ENCODE measurements at places on chromosomes 2 and 18. TPM values are rescaled to one million over a fixed set of nuclear protein-coding genes. Genes with fewer than 3 reads are reported as not detected.

Gene CAPN14
- 0.20 TPM for total RNA-seq

Gene BOD1L2
- total RNA-seq: not detected

Gene GEN1
- total RNA-seq: 11.7 TPM

Gene SERPINB11
- not detected for total RNA-seq

Gene UNC80
- total RNA-seq: not detected

Gene TBR1
- total RNA-seq: under 0.01 TPM

Gene TNFAIP6
- total RNA-seq: 9.4 TPM

Gene DPYSL5
- not detected for total RNA-seq

- DNase-seq: no peak
Observed at GRCh38 chr2:146984014-146984413, 860.8 kb upstream of the ACVR2A start.

- no peak for DNase-seq
Observed at GRCh38 chr2:8049851-8050571, 631.8 kb upstream of the ID2 start.

- DNase-seq: no peak
Observed at GRCh38 chr2:19319064-19319463, 39.4 kb downstream of the OSR1 start.

- no peak for DNase-seq
Observed at GRCh38 chr2:203201426-203201825, 37.4 kb upstream of the CYP20A1 start.

- no peak for DNase-seq
Observed at GRCh38 chr2:124395961-124396360, 370.9 kb downstream of the CNTNAP5 start.

DNA sequence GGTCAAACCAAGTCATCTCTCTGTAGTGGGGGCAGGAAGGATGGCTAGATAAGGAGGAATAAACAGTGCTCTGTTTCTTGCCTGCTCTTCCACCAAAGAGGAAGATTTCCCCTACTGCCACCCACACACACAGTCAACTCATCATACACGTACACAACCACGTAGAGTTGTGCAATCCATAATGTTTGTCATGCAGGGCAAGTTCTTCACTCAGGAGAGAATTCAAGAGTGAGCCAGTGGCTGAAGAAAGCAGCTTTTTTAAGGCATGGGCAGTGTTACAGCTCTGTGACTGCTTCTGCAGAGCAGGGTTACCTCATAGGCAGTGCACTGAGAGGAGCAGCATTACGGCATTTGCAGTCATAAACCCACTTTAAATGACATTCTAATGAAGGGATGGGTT is 283.0 kb downstream of the RND3 start:
- DNase-seq: peak; percentile 87

- DNase-seq: peak; percentile 19
Observed at GRCh38 chr2:3242747-3243369, 134.8 kb downstream of the EIPR1 start.

DNA sequence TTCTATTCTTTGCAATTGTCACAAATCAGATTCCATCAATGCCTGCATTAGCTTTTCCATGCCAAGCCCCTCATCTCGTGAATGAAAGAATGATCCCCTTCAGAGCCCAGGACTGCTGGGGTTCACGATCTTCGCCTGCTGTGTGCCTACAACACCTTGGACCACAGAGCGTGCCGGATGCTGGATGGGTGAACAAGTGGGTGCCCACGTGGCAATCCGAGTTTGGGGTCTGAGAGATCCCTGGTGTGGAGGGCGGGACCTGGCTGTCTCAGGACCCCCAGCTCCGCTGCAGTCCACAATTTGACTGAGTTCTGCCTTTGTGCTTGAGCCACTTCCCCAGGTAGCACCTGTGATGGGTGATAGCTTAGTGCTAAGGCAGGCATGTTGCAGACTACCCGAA is 317.0 kb downstream of the GALR1 start:
- DNase-seq: no peak

- DNase-seq: no peak
Observed at GRCh38 chr18:76402026-76402990, 92.7 kb downstream of the ZNF516 start.

DNA sequence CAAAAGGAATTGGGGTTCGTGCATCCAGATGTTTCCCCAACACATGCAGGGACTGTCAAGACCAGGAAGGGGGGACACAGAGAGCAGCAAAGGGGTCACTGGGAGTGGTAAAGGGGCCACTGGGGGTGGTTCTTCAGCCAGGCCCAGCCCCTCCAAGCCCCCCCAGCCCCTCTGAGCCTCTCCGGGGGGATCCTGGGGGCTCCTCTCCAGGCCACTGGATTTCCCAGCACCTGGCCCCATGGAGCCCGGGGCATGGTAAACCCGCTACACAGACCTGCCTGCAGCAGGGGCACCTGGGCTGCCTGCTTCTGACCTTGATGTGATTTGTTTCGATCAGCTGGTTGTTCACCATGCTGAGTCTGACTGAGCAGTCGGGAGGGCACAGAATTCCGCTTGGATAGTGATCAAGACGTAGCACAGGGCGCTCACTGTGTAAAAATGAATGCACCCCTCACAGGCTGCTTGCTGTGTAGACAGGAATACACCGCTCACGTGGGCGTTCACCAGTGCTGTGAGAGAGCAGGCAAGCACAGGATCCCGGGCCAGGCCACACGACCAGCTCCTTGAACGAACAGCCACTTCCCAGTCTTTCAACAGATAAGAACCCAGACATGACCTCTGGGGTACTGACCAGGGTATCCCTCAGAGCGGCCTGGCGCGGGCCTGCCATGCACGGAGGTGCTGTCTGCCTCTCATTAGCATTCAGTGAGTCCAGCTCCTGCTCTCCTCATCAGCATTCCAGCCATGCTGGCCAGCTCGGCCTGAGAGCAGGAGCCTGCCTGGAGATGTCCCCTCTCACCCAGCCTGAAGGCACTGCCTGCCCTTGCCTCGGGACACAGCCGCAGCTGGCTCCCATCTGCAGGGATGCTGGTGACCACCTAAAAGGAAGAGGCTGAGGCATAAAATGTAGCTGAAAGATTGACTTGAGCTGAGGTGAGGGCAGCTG is 73.3 kb upstream of the OTOS start:
- DNase-seq: no peak

DNA sequence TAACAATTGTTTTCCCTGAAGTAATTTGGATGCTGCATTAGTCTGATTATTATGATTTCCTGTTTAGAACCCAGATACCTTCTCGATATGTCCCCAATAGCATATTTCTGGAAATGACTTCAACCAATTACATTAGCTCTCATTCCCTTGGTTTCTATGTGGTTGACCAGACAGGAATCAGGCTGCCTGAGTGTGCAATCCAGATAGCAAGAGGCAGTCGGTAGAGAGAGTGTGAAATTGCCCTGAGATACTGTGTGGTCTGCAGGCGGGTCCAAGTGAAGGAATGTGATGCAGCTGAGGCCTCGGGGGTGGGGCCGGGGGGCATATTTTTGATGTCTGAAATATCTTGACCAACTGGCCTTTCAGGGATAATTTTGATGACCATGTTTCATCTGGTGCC is 143.9 kb upstream of the ITGA6 start:
- no peak for DNase-seq

- DNase-seq: peak; percentile 46
Observed at GRCh38 chr2:226423498-226423960, 376.1 kb downstream of the IRS1 start.

DNA sequence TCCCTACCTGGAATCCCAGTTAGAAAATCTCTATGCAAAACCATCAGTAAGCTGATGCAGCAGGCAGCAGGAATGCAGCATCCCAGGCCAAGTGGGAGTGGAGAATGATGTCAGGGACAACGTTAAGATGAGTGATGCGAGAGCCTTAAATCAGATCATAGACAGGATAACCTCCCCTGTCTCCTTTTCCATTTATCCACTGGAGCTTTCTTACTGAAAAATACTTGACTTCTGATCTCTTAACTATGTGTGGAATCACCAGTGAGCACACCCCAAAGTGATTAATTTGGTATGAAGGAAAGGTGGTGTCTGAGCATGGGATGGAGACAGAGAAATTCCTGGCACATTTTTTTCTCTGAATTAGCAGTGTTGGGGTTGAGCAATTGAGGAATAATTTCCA is 98.0 kb downstream of the RND3 start:
- DNase-seq: peak; percentile 7

DNA sequence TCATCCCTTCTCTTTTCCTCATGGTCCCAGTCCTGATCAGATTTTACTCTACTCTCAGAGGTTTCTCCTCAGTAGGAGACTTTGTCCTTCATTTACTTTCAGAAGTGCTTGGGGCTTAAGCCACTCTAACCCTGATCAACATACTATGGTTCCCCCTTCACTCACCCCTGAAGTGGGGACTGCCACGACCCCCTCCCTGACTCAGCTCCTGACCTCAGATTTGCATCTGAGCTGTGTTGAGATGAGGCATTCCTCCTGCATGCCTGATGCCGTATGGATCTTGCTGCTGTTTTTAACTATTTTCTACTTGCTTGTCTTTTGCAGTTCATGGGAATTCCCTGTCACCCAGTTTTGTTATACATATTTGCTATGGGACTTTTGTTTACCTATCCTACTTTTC is 306.7 kb upstream of the CHST9 start:
- DNase-seq: no peak

DNA sequence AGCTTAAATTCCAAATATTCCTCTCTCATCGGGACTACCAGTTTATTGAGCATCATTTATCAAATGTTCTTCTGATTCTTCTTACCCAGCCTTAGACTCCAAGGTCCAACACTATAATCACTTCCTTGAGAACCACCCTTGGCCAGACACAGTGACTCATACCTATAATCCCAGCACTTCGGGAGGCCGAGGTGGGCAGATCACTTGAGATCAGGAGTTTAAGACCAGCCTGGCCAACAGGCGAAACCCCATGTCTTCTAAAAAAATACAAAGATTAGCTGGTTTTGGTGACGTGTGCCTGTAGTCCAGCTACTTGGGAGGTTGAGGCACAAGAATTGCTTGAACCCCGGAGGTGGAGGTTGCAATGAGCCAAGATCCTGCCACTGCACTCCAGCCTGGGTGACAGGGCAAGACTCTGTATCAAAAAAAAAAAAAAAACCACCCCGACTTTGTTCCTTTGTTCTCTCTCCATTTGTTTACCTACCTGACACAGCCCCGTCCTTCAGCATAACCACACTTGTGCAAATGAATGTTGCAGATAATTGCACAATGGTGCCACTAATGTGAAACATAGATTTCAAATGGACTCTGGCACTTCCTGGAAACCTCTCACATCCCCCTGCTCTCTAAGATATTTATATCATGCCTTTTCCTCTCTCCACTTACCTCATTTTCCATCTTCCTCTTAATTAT is 38.9 kb upstream of the LPIN2 start:
- peak; percentile 77 for DNase-seq

DNA sequence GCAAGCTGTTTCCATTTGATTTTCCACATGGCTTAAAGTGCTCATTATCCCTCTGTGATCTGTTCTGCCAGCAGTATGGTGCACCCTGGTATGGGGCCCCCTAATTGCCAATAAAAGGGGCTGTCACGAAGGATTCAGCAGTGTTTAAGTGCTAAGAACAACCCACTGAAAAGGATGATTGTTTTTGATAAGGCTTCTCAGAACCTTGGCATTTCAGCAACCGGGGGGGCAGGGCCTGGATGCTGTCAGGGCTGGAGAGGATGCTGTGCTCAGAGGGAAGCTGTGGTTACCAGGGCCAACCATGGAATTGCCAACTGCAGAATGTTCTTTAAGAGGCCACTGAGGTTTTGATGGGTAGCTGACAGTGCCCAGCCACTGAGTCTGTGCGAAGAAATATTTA is 117.8 kb downstream of the CTIF start:
- DNase-seq: no peak

GRCh38 chr2:37287966-37288365 is 36.7 kb downstream of the PRKD3 start:
- DNase-seq: peak; percentile 35

- DNase-seq: no peak
Observed at GRCh38 chr2:1634681-1635341, 109.5 kb downstream of the PXDN start.

GRCh38 chr2:66428986-66429612 is 5.8 kb upstream of the MEIS1 start:
- DNase-seq: peak; percentile 61

GRCh38 chr18:32888306-32888705 is 115.5 kb upstream of the KLHL14 start:
- DNase-seq: no peak

- DNase-seq: no peak
Observed at GRCh38 chr2:162433491-162433890, 89.6 kb downstream of the GCA start.

DNA sequence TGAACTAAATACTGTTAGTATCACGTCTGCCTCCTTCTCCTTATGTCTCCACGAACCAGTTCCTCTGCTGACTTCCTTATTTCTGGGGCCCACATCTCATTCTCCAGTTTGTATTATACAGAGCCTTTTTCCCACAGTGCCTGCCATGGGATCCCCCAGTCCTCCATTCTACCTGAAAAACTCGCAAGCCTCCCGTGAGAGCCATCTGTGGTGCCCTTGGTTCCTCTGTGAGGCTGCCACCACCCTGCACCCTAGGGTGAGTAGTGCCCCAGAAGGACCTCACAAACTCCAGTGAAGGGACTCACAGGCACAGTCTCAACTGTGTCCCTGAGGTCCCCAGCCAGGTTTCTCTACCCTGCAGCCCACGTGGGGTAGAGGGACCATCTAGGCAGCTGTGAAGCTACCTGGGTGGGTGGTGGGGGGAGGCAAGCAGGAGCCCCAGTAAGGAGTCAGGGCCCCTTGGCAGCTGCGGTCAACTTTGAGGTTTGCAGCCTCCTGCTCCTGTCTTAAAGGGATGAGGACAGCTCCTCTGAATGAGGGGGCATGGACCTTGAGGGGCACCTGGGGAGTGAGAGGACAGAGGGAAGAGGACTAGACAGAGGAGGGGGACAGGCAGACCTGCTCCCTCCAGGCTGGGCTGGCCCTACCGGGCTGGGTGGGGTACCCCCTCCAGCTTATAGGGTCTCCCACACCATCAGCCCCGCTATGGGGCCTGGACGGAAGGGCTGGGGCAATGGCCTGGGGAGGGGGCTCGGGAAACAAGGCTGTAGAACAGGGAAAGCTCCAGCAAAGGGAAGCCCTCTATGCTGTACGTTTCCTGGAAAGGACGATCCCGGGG is 1.0 kb downstream of the PSTPIP2 start:
- DNase-seq: no peak

DNA sequence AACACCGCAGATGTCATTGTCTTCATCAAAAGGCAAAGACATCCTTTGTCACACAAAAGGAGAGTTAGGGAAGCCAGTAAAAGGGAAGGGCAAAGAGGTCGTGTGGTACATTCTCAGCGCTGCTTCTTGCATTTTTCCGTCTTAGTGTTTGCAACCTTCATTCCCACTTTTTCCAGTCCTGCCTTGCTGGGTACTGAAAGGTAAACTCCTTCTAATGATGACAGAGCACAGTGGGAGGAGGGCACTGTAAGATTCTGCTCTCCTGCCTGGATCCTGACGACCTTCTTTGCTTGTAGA is 424.3 kb upstream of the MEX3C start:
- DNase-seq: no peak
